Islet precursor cell (in vitro differentiated cells): ENCODE measurements at places on chromosomes 11 and 22.

- DNase-seq, result peak; percentile 51
These were observed 687 bp upstream of the CALCA start for GRCh38 chr11:14972581-14973495.

GRCh38 chr11:8598506-8598905 lies 4.5 kb upstream of the STK33 start:
- no peak for DNase-seq

GRCh38 chr11:63445720-63446119 lies 45.2 kb downstream of the PLAAT5 start:
- DNase-seq, result no peak

DNA sequence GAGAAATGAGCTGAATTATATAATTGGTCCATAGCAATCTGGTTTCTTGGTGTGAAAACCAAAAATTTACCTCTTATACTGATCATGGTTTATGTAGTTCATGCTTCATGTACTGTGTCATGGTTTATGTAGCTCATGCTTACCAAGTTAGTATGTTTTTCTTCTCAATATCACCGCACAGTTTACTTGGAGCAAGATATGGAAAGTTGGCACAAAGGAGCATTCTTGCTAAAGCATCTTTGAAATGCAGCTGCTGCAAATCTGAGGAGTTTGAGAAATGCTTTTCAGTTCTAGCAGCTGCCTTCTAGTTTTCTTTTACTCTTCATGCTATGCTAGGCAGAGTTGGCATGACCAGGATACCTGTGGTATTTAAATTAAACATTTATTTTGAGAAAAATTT lies 4.5 kb downstream of the OR10G7 start:
- no peak for DNase-seq

- no peak for DNase-seq
These were observed 718.8 kb downstream of the CNTN5 start for GRCh38 chr11:99739464-99740089.

DNA sequence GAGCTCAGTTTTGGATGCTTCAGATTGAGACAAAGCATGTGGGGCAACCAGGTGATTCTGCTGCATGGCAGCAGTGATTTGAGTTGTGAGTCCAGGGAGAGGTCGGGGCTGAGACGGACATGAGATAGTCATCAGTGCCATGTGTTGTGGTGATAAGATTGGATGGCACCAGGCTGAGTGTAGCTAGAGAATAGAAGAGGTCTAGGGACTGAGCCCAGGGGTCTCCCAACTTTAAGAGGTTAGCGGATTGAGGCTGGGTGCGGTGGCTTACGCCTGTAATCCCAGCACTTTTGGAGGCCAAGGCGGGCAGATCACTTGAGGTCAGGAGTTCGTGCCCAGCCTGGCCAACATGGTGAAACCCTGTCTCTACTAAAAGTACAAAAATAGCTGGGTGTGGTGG lies 6.3 kb upstream of the CTSD start:
- DNase-seq, result no peak

GRCh38 chr11:2376751-2377451 lies at the start of gene CD81:
Gene CD81 (plus strand): TSS chr11:2377310. CDS start chr11:2377550, 240 bp downstream.
- peak; percentile 72 for DNase-seq
